GM10248 (cell line): ENCODE measurements at places on chromosomes 6 and 20.

DNA sequence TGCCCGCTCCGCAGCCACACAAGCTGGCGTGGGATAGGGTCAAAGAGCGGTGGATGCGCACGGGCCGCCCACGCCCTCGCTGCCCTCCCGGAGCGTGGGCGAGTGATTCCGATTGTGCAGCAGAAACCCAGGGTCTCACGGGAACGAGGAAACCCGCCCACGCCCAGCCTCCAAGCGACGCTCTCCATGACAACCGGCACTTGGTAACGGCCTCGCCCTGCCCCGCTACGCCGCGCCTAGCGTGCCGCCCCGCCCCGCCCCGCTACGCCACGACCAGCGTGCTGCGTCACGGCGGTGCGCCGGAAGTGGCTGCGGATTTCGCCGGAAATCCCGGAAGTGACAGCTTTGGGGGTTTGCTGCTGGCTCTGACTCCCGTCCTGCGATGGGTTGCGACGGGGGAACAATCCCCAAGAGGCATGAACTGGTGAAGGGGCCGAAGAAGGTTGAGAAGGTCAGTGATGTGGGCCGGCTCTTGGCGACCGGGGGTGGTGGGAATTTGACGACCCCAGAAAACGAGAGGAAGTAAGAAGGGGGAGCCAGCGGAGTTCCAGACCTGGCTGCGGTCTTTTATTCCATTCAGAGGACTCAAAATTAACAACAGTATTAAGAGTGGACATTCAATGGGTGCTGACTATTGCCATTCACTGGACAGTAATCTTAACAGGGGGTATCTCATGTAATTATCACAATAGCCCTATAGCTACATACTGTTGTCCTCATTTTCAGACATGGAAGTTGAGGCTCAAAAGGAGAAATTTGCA lies at the start of gene RTF2:
RTF2 (plus strand) TSS at position 312 of the 761 bp plus-strand sequence; CDS start at position 383, 71 bp downstream.
- DNase-seq, result peak; percentile 95

DNA sequence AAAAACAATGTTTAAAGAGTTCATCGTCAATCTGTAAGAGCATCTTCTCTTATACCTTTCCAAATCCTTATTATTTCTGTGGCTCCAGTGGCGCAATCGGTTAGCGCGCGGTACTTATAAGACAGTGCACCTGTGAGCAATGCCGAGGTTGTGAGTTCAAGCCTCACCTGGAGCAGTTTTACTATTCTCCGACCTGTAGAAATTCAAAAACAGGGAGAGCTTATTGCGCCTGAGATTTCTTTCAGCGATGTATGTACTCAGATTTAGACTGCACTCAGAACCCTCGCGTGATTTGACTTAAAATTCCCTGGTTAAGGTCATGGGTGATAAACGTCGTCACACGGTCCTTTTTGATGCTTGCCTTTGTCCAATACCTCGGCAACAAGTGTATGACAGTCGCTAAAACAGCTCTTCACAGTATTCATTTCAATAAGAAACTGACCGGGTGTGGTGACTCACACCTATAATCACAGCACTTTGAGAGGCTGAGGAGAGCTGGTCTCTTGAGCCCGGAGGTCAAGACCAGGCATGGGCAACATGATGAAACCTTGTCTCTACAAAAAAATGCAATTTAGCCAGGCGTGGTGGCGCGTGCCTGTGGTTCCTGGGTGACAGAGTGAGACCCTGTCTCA lies 11.9 kb downstream of the GPX5 start:
- no peak for DNase-seq

GRCh38 chr20:17437251-17437650 lies 93.9 kb downstream of the BFSP1 start:
- DNase-seq, result no peak

DNA sequence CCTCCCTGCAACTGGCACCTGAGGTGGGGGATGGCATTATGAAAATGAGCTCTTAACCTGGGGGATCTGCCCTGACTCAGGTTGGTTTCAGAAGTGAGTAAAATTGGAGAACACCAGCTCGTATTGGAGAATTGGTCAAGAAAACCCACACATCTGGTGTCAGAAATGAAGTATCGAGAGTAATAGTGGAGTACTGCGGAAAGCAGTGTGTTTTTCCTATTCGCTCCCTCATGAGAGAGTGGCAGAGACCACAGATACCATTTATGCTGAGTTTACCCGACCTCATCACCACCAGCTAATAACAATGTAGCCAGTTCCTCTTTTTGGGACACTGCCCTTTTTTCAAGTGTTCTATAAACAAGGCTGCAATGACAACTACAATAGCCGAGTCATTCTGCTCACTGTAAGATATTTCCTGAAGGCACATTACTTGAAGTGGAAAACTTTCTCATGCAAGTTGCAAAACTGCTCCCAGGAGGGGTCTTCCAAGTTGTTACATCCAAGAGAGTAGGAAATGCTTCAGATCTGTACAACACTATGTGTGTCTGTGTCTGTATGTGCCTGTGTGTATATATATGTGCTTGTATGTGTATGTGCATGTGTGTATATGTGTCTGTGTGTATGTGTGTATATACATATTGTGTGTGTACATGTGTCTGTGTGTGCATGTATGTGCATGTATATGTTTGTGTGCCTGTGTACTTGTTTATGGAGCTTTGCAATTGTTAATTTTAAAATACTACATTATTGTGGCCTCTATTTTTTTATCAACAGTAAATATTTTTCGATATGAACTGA lies 106.0 kb upstream of the CST7 start:
- DNase-seq, result peak; percentile 61

DNA sequence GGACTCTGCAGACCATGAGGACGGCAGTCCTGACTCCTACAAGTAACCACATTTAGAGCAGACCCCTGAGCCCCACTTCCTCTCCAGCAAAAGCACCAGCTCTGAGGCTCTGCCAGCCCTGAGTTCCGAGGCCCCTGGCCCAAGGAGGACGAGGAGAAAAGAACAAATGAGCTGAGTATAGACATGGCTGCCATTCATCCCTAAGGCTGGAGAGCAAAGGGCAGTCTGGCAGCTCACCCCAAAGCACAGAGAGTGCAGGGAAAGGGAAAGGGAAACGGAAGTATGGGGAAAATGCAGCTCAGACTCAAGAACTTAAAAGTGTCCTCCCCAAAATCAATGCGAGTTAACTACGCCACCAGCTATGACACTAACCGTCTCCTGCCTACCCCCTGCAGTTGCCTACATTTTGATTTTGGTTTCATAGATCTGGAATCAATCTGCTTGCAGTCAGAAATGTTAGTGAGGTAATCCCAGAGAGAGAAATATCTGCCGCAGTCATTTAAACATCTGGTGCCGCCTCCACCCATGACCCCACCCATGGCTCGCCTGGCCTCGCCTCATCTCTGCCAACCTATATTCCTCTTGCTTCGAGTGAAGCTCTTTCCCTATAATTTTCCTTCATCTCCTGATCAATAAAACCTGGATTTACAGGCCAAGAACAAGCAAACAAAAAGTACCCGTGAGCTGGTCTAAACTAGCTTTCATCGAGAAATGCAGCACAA lies 49.6 kb upstream of the AFDN start:
- DNase-seq, result no peak

DNA sequence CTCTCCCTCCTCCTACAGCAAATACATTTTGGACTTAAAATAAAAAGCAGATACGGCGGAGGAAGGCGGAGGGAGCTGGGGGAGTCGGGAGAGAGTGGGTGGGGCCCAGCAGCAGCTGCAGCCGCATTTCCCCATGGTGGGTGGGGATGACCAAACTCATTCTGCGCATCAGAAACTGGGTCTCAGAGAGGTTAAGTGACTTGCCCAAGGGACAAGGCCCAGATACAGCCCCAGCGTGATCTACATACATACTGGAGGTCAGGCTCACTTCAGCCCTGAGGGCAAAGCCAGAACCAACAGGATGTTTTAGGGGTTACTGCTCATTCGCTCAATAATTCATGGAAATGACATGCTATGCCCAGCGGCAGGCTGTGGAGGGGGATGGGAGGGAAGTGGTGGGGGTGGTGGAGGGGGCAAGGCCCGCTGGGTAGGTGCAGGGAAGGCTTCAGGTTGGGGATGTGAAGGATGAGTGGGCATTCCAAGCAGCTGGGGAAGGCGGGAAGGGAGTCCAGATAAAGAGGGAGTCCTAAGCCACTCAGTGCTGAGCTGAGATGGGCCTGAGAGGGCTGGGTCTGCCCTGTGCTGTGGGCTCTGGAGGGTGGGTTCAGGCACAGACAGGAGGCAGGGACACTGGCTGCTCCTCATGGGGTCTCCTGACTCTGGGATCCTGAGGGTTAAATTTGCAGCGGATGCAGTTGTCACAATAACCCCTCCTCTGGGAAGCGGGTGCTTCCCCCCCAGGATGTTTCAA lies 31.0 kb downstream of the DLGAP4 start:
- DNase-seq, result no peak

DNA sequence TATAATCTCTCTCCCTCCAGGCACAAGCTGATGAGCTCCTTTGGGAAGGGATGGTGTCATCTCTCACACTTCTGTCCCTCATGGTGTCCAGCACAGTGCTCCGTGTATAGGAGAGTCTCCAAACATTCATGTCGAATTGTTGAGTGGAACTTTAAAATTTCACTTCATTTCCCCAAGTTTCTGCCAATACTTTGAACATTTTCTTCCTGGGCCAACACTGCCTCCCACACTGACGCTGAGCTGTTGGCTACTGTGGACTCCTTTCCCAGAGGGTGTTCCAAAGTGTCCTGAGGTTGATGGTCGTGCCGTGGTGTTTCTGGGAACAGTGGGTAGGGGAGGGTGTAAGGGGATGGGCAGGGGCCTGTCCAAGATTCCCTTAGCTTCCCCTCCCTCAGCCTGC lies 122.7 kb downstream of the TIAM2 start:
- DNase-seq, result no peak

DNA sequence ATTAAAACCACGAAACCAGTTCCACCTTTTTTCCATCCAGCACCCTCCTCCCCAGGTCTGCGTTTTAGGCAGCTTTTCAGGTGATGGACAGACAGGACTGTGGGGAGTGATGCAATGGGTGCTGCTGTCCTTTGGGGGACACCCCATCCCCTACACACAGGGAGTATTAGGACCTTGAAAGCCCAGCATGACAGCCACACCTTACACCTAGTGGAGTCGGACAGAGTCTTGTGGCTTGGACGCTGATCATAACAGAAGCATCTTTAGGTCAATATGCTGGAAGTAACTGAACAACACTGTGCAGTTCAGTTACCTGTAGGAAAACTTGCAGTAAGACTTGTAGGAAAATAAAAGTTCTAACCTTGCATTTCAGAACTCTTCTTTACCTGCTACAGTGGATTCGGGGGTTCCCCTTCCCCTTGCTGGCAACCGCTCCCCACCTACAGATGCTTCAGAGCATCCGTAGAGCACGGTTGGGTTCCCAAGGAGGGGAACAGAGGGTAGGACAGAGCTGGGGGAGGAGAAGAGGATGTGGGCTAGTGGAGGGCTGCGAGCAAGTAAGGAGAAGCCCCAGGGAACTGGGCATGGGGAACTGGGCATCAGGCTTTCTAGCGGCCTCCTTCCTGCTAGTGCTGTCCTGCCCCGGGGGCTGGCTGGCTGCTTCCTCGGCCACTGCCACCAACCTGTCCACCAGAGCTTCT lies 31.7 kb downstream of the PLEKHG1 start:
- peak; percentile 25 for DNase-seq

- no peak for DNase-seq
Measured at GRCh38 chr20:60787276-60787675, 464.8 kb upstream of the CDH4 start.

DNA sequence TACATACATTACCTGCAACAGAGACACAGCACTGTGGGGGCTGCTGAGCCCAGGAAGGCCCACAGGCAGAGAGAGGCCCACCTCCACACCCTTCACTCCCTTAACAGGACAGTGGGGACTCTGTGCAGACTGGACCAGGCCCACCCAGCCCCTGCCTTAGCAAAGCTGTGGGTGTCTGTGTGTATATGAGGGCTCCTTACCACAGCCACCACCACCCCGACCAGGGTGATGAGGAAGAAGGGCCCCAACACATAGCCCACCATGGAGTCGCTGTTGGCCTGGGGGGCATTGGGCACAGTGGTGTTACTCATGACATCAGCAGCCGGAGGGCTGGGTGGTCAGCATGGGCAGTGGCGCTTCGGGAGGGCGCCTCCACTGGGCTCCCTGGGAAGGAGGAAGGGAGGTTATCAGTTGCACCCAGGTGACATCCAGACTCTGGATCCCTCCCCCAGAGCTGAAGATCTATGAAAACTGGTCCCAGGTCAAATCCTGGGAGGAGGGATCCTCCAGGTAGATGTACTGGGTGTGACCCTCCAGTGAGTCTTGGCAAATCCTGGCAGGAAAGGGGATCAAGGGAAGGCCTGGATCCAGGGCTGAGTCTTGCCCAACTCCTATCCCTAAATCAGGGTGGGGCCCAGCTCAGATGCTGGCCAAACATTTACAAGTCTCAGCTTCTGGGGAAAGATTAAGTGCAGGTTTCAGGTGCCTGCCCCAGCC lies 1.2 kb downstream of the SMIM29 start:
- no peak for DNase-seq

DNA sequence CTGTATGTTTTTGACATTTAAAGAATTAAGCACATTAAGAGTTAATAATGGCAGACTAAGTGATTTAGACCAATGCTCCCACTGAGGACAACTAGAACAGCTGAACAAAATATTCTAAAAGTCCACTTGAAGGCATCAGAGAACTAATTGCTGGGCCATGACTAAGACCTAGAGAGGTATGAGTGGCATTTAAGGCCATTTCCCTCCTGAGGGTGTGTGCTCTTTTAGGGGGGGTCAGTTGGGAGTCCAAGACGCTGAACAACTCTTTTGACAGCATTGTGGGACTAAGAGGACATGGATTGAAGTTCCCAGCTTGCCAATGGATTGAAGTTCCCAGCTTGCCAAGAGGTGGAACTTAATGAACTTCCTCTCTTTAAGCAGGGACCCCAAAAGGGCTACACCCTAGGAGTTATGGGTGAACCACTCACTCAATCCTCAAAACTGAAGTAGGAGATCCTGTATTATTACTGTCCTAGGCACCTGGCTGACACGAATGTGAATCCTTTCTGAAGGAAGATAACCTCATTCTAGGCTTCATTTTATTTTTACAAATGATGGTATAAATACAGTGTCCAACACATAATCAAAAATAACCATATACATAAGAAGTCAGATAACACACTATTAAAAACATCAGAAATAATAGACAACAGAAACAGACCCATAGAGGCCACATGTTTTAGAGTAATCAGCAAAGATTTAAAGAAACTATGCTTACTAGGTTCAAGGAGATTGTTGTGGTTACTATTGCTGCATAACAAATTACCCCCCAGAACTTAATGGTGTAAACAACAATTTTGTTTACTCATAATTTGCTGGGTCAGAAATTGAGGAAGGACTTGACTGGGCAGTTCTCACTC lies 175.1 kb downstream of the VEGFA start:
- DNase-seq, result no peak

GRCh38 chr20:51886341-51886740 lies 84.0 kb upstream of the SALL4 start:
- no peak for DNase-seq

DNA sequence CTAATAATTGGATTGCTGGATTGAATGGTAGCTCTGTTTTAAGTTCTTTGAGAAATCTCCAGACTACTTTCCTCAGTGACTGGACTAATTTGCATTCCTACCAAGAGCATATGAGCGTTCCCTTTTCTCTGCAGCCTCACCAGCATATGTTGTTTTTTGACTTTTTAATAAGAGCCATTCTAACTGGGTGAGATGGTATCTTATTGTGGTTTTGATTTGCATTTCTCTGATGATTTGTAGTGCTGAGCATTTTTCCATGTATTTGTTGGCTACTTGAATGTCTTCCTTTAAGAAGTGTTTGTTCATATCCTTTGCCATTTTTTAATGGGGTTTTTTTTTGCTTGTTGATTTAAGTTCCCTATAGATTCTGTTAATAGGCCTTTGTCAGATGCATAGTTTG lies 94.7 kb upstream of the AHI1 start:
- DNase-seq, result no peak
